ENCODE measurements at places on chromosomes 3 and 15.

DNA sequence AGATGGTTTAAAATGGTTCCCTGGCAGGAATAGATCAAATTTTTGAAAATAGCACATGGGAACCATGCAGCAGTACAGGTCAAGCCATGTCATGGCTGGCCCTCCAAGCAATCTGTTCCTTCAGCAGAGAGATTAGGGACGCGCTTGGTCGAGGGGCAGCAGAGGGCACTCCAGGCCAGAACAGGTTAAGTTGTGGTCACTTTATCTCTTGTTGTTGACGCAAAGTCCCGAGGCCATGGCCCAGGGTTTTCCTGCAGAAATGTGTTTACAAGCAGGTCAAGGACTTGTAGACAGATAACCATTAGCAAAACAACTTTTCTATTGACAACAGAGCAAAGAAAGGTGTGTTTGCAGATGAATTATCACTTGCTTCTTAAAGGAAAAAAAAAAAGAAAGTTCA lies 570.0 kb upstream of the NR2F2 start:
- no peak for DNase-seq

GRCh38 chr3:131630097-131630496 lies 127.3 kb upstream of the MRPL3 start:
- no peak for DNase-seq

DNA sequence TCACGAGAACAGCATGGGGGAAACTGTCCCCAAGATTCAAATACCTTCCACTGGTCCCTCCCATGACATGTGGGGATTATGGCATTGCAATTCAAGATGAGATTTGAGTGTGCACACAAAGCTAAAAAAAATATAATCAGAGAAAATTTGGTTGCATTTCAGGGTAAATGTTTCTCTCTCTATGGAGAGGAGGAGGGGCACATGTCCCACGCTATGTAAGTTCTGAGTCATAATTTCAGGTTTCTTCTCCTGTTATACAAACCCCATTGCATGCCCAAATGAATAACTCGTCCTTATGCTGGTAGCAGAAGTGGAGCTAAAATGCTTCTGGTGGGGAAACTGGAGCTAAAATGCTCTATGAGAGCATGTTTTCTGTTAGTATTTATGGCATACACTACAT lies 209.7 kb upstream of the DCBLD2 start:
- no peak for DNase-seq

DNA sequence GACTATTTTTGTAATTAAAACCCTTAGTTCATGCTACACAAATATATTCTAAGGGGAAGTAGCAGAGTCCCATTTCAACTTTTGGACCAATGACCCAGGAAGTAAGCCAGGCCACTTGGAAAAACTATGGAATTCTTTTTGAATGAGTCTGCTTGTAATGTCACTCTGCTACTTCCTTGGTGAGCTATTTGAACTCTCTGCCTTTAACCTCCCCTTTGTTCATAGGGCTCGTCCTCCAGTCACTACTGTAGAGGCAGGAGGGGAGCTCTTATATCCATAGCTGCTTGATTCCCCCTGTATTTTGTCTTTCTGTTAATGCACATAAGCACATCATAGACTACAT lies 119.6 kb downstream of the UACA start:
- DNase-seq, result no peak

- DNase-seq, result no peak
Measured at GRCh38 chr15:66231394-66232266, 21.9 kb downstream of the MEGF11 start.

GRCh38 chr3:197369545-197369944 lies 71.1 kb upstream of the DLG1 start:
- no peak for DNase-seq

DNA sequence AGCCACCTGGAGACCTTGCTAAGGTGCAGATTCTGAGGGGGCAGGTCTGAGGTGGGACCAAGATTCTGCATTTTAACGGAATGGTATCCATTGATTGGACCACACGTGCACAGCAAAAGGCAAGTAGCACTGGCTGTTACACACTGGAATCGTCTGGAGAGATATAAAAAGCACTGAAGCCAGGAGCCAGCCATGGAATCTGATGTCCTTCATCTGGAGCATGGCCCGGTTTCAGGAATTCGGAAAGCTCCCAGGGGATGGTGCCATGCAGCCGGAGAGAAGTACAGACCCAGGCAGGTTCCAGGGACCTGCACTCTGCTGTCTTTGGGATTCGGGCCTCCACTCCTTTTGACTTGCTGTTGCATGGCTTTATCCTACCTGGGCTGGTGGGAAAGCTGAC lies 28.8 kb upstream of the PRR20G start:
- no peak for DNase-seq

DNA sequence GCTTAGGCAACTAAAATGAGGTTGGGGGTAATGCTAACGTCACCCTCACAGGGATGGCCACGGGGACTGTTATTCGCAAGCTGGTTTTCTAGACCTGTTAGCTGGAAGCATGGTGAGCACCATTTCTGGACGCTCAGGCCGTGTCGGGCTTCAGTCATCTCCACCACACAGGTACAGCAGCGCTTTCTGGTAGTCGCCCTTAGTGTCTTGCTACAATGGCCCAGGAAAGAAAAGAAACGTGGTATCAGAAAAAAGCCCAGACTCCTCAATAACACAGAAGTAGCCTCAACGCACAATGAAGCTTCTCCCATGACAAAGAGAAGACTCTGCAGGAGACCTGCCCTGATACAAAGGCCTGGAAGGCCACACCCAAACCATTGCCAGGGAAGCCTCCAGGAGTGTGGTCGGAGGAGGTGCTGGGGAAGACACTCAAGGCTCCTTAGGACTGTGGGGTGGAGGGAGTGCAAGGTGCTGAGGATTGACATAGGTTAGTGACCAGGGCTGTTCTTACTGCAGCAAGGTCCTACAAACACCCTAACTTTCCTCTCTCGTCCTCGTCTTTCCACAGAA lies 50.2 kb downstream of the ANXA2 start:
- no peak for DNase-seq

- DNase-seq, result no peak
Measured at GRCh38 chr3:72109327-72110259, 324.6 kb upstream of the PROK2 start.

- DNase-seq, result peak; percentile 44
Measured at GRCh38 chr3:42780892-42781700, 8.0 kb upstream of the CCDC13 start.

Measured in NCI-H1092 (cell line).